EL (cell line): ENCODE measurements at places on chromosomes 16 and 17.

DNA sequence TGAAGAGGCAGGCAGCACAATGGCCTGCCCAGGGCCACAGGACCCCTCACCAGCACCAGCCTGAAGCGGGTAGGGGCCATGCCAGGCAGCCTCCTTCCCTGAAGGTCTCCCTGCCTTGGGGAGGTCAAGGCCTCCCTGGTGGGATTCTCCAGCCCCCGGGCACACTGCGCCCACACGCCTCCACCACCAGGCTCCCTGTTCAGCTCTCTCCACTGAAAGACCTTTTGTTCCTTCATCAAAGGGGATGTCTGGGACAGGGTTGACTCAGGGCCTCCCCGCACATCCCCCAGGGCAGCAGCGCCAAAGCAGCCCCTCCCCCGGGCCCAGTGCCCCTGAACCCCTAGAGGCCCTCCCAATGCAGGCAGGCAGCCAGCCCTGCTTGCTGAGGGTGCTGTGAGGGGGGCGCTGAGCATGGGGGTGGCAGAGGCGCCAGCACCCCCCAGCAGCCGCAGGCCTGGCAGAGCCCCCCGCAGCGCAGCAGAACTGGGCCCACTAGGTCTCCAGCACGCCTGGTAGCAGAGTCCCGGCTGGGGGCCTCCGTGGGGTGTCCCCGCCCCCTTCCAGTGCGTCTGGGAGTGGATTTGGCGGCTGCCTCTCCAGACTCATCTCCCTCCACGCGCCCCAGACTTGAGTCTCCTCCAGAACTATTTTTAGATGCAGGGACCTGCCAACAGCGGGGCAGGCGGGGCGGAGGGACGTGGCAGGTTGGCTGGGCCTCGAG, 13.1 kb downstream of the BCAR1 start:
- peak; percentile 77 for DNase-seq

DNA sequence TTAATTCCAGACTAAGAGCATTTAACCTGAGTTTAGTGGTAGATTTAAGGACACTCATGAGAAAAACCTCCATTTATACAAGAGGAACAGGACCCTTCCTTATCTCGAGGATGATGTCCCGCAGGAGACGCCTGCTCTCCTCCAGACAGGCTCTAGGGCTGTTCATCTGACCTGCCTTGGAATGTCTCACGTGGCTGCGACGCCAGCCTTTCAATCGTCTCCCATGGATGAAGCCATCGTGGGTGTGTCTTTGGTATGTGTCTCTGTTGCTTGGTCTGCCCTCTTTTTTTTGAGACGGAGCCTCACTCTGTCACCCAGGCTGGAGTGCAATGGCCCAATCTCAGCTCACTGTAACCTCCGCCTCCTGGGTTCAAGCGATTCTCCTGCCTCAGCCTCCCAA, 16.5 kb downstream of the CHMP6 start:
- no peak for DNase-seq

DNA sequence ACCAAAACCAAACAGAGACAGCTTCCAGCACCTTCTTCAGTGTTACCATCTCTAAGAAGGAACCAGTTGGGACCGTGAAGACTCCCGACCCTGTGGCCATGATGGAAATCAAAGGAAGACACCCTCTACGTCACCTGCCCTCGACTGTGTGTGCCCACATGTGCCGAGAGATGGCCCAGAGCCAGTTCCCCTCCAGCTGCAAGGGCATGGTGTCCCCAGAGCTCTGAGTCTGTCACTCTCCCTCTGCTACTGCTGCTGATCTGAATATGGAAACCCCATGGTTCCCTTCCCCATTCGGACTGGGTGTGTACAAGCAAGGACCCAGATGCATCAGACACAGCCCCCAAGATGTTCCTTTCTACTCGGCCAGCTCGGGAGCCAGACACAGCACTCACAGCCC, 76.4 kb downstream of the SOCS1 start:
- DNase-seq: no peak

GRCh38 chr16:21126518-21126917, 24.1 kb downstream of the DNAH3 start:
- DNase-seq: no peak

GRCh38 chr17:37261286-37261685, 114.5 kb upstream of the C17orf78 start:
- peak; percentile 38 for DNase-seq

- no peak for DNase-seq
Measured at GRCh38 chr16:30649725-30650368, 913 bp upstream of the PRR14 start.

GRCh38 chr17:5913032-5913531, 157.1 kb upstream of the WSCD1 start:
- DNase-seq: no peak

DNA sequence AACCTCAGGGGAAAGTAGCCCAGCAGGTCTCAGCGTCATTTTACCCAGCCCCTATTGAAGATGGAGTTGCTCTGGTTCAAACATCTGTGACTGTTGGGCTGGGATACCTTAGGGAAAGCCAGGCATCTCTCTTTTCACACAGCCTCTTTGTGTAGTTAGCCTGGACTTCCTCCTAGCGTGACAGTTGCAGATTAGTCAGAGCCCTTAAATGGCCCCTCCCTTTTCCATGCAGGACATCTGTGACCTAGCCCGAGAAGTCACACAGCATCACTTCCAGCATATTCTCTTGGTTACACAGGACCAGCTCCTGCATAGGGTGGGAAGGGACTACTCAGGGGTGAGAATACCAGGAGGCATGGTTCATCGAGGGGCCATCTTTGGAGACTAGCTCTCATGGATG, 375.0 kb upstream of the RBFOX1 start:
- no peak for DNase-seq

GRCh38 chr17:28532050-28532960, 20.1 kb downstream of the UNC119 start:
- DNase-seq: peak; percentile 22

DNA sequence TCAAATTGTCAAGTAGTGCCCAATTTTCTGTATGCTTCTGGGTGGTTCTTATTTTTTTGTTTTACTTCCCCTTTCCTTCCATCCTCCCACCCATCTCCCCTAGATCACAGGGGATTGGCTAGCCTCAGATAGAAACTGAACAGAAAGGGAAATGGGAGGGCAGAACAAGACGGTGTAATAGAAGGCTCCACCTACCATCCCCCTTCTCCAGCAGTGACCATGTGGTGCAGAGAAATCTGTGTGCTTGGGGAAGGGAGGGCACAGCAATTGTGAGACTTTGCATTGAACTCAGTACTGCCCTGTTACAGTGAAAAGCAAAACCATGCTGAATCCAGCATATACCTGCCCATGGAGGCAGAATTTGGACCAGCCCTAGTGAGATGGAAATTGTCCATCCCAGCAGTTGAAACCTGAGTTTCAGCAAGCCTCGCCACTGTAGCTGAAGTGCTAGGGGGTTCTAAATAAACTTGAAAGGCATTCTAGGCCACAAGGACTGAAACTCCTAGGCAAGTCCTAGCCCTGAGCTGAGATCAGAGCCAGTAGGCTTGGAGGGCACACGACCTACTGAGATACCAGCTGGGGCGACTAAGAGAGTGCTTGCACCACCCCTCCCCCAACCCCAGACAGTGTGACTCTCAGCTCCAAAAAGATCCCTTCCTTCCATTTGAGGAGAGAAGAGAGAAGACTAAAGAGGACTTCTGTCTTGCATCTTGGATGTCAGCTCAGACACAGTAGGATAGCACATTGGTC, 5.2 kb downstream of the SLFN11 start:
- peak; percentile 28 for DNase-seq

DNA sequence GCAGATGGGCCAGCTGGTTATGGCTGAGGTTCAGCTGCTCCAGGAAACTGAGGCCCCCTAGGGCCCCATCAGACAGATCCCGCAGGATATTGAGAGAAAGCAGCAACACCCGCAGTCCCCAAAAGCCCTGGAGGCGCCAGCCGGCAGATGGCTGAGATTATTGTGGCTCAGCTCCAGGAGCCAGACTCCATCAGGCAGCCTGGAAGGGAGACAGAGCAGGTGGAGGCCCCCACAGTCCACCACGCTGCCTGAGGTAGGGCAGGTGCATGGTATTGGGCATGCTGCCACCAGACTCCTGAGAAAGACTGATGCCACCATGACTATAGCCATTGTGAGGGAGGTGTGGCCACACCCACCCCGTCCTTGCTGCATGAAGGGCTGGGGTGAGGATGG, 9.5 kb upstream of the TMEM101 start:
- DNase-seq: no peak

- no peak for DNase-seq
Measured at GRCh38 chr17:13576661-13577526, 24.8 kb downstream of the HS3ST3A1 start.

GRCh38 chr17:63751806-63752205, 10.2 kb upstream of the STRADA start:
- DNase-seq: no peak

DNA sequence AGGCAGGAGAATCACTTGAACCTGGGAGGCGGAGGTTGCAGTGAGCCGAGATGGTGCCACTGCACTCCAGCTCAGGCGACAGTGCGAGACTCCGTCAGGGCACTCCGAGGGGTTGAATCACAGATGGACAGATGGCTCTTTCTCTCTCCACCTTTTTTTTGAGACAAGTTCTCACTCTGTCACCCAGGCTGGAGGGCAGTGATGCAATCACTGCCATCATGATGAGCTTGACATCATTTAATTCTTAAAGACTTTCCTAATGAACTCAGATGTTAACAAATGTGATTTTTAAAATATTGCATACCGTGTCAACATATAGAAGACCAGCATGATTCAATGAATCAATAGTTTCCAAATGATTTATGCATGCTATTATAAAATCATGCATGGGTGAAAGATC, 3.5 kb downstream of the GDPD1 start:
- DNase-seq: no peak

GRCh38 chr17:57481910-57482391, 225.6 kb downstream of the MSI2 start:
- DNase-seq: peak; percentile 98

GRCh38 chr17:67058036-67058435, 13.7 kb downstream of the CACNG1 start:
- DNase-seq: no peak

GRCh38 chr16:27169511-27170071, 33.7 kb upstream of the KDM8 start:
- peak; percentile 61 for DNase-seq

DNA sequence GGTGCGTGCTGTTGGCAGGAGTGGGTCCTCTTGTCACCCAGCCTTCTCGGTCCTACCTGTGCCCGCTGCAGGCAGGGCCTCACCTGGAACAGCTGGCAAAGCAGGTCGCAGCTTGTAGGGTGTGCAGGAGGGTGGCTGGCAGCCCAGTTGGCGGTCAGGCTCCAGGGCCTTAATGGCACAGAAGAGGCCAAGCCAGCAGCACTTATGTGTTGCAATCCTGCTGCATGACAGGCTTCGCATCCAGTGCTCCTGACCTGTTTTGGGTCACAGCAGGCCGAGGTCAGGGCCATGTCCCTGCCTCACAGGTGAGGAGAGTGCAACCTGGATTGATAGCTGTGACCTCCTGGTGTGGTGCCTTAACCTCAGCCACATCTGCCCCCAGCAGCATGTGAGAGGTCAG, 31.9 kb downstream of the ZC3H18 start:
- DNase-seq: no peak

- peak; percentile 57 for DNase-seq
Measured at GRCh38 chr17:19533718-19534561, at the start of gene SLC47A1. SLC47A1 (plus strand) TSS chr17:19533854; CDS start chr17:19533940, 86 bp downstream.

DNA sequence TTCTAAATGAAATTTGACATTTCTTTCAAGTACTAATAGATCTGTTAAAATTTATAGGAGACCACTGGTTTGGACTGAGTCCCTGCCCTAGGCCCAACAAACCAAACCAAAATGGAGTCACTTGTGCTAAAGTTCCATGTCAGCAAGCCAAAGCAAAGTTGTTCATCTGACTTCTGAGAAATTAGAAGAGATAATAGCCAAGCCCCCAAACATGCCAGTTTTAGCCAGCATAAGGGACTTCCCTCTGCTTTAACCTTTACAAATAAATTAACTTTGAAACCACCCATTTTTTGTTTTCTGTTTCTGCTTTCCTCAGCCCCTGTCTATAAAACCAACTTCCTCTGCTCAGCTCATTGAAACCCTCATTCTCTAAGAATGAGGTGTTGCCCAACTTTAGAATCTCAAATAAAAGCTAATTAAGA, 18.9 kb downstream of the CDR2 start:
- no peak for DNase-seq

- DNase-seq: peak; percentile 44
Measured at GRCh38 chr16:63361032-63361624, 1324.9 kb upstream of the CDH8 start.

DNA sequence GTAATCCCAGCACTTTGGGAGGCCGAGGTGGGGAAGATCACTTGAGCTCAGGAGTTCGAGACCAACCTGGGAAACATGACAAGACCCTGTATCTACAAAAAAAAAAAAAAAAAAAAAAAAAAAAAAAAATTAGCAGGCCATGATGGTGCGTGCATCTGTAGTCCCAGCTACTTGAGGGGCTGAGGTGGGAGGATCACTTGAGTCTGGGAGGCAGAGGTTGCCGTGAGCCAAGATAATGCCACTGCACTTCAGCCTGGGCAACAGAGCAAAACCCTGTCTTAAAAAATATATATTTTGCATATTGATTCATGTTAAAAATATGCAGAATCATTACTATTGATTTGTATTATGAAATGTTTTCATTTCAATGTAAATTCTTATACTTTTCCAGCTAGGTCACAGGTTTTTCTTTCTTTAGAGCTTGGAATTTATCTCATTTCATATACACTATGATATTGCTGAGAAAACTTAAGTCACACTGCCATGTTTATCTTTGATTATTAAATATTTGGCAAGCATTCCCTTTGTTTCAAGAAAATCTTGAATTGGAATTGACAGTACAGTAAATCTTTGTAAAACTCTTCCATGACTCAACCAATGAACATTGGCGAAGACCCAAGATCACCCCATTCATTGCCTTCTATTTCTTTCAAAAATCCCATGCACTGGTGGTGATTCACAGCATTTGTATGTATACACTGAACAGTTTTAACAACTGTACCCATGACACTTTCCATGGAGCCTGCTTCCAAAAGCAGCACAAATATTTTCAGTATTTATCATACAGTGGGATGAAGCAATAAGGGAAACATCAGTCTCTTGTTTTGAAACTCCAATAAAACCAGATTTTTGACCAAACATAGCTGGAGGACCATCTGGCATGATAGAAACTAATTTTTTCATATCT, 83.5 kb upstream of the TNRC6A start:
- DNase-seq: peak; percentile 99
